ENCODE measurements at places on chromosomes 12 and 14. TPM values are rescaled to one million over a fixed set of nuclear protein-coding genes. Genes with fewer than 3 reads are reported as not detected.

Gene TOMM20L
- not detected for total RNA-seq

Gene SUPT16H
- 36.5 TPM for total RNA-seq

Gene IRAK3
- 11.1 TPM for total RNA-seq

DNA sequence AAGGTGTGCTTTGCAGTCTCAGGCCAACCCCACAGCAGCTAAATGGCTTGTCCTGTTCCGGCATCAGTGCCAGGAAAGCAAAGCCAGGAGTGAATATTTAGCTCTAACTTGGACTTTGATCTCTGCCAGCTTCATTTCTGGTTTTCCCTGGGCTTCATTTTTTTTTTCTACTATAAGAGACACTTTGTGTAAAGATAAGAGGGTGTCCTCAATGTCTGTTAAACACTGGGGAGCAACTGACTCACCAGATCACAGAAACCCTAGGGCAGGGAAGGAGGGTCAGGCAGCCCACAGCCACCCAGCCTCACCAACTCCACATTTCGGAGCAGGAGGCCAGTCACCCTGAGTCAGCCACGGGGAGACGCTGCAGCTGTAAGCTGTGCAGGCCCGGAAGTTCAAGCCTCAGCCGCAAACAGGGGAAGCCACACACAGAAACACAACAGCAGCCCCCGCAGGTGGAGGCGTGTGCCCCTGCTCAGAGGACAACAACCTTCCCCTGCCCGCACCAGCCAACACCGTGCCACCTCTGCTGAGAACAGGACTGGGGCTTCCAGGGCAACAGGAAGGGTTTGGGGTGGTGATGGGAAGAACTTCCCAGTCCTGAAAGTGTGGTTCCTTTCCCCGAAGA is 6.3 kb downstream of the TNFRSF1A start:
- DNase-seq, result peak; percentile 82

DNA sequence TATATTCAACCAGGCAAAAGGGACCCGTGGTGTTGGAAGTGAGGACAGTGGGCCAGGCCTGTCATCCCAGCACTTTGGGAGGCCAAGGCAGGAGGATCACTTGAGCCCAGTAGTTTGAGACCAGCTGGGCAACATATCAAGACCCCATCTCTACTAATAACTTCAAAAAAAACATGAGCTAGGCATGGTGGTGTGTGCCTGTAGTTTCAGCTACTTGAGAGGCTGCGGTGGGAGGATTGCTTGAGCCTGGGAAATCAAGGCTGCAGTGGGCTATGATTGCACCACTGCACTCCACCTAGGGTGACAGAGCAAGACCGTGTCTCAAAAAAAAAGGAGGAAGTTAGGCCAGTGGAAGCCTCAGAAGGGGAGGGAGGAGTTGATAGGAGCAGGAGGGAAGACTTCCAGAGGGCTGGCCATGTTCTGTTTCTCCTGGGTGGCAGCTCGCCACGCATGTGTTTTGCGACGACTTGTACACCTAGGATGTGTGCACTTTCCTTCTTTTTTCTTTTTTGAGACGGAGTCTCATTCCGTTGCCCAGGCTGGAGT is 10.1 kb downstream of the SLC25A29 start:
- DNase-seq, result no peak

DNA sequence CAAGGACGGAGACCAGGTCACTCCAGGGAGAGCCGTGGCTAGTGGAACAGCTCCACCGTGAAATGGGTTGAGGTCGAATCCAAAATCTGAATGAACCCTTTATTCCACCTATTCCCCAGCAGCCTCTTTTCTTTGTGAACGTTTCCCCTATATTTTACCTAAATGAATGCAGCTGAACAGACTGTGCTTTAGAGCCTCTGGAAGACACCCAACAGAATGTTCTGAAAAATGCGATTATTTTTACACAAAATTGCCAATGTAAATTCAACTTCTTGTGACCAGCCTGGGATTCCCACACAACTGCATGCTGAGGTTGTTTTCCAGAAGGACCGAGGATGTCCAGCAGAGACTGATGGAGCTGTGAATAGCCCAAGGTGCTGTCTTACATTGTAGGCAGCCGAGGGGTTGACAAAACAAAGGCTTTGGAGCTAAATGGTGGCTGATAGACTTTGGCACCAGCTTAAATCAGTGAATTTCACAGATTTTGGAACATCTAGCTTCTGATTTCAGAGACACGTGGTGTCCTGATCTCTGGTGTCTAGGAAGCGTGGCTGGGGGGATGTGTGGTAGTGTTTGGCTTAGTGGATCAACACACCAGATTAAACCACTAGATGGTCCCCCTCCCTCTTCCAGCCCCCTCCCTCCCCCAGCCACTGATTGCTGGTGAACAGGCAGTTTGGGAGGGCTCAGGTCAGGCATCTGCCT is 150.4 kb downstream of the ZNF664 start:
- DNase-seq, result no peak

DNA sequence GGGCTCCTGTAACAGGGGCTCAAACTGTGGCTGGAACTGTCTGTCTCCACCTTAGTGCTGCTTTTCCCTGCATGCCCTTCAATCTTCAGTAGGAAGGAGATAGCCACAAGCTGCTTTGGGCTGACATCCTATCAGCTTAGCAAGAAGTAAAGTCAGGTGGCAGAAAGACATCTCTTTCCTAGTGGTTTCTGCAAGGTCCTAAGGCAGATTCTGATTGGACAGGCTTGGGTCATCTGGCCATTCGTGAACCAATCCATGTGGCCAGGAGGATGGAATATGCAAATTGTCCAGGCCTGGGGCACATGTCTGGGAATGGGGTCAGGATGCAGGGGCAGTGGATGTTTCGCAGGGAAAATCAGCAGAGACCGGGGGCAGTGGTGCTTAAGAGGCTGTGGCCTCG is 5.2 kb downstream of the RITA1 start:
- DNase-seq, result no peak

All from mucosa of descending colon (tissue), 3 donors.